ENCODE measurements at places on chromosomes 4 and X.

DNA sequence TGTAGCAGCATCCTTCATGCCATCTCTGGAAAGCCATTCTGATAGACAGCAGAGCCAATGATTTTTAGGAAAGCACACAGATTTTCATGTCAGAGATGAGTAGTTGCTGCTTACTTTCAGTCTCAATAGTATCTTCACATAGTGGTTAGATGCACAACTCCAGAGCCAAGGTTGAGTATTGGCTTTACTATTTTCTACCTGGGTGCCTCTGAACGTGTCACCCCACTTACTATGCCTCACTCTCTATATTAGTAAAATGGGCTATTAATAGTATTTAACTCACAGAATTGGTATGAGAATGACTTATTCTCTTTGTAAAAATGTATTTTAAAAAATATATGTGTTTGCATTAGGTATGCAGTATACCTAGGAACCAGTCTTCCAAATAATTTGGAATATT lies 108.8 kb upstream of the STIM2 start:
- DNase-seq = no peak

DNA sequence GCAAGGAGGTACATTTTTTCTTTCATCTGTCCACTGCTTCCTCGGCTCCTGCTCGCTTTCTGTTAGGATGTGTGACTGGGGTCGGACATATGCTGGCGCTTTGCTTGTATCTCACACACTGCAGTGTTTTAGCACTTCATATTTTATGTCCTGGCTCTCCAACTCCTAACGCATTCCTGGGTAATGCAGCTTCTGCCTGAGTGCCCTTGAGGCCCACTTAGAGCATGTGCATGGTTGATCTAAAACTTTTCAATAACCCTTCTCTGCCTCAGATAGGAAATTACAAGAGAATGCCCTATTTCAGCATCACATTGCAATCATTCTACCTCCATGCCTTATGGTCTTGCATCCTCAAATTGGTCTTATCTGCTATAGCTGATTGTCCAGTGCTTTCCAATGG lies 65.3 kb downstream of the NEIL3 start:
- no peak for DNase-seq

DNA sequence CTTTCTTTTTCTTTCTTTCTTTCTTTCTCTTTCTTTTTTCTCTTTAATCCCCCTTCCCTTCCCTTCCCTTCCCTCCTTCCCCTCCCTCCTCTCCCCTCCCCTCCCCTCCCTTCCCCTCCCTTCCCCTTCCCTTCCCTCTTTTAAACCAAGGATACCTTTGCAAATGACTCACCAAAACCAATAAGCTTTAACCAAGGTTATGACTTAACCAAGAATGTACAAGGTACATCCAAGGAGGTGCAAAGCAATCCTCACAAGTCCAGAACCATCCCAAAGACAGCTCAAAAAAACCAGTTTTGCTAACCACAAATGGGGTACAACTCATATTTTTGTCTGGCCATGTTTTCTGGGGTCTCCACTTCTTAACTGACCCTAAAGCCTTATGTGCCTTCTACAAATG lies 174.7 kb upstream of the PPP1R2C start:
- no peak for DNase-seq

GRCh38 chr4:188107931-188108843 lies 1.2 kb downstream of the TRIML2 start:
- no peak for DNase-seq

DNA sequence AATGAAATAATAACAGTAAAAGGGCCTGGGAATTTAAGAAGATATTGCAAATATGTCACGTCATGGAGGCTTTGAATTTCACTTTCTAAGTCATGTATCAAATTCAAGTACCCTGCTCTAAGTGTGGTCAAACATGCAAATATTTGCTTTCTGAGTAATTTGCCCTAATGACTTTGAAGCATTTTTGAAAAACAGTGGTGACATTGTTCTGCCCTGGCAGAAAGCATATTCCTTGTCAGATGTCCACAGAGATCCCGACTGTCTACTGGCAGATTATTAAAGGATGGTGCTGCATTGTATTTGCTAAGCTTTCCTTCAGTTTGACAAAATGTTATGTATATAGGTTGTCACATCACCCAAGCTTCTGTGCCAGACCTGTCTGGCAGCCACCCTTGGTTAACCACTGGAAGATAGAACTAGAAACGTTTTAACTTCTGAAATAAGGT lies 92.5 kb downstream of the ANK2 start:
- DNase-seq = no peak

DNA sequence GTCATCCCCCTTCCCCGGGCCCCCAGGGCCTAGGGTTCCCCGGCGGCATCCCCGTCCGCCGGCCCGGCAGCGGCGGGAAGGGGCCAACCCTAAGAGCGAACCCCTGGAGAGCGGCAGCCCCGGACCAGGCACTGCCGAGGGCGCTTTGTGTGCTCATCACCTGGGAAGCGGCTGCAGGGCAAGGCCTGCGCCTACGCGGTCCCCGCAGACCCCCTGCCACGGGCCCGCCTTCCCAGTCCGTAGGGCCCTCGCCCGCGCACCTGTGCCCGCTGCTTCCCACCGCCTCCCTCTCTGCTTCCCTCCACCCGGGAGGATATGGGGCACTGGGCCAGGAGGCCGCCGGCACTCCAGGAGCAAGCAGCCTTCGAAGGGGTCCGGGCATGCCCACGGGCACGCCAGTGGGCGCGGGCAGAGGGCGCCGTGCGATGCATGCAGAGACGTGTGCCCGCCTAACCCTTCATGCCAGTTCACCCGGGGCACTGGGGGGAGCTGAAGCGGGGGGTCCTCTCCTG lies 2.6 kb downstream of the FLNA start:
- DNase-seq = no peak

DNA sequence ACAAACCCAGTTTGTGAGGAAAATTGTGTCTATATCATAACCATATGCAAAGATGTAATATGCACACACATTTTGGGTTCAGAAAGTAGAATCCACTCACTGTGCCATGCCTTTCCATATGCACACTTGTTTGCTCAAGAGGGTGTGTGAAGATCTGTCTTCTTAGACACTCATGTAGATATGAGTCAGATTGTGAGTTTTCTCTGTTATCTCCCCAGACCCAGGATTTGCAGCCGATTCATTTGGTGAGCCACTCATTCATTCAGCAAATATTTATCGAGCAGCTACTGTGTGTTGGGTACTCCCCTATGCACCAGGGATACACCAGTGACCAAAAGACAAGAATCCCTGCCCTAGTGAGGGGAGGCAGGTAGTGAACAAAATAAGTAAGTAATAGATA lies 81.5 kb downstream of the CLCN5 start:
- no peak for DNase-seq

GRCh38 chrX:139967300-139967699 lies 2.0 kb upstream of the CXorf66 start:
- DNase-seq = no peak

DNA sequence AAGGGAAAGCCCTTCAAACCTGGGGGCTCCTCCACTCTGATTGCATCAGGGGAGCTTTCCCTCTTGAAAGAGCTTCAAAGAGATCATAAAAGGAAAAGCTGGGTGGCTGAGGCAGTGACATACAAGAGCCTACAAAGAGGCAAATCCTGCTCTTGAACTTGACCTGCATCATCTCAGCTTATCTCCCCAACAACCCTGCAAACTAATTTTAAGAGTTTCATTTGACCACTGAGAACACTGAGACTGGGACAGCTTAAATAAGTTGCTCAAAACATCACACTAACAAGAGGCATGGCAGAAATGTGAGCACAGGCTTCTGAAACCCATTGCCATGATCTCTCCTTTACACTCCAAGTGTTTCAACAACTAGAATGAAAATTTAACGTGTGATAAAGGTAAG lies 101.6 kb upstream of the PPARGC1A start:
- no peak for DNase-seq

DNA sequence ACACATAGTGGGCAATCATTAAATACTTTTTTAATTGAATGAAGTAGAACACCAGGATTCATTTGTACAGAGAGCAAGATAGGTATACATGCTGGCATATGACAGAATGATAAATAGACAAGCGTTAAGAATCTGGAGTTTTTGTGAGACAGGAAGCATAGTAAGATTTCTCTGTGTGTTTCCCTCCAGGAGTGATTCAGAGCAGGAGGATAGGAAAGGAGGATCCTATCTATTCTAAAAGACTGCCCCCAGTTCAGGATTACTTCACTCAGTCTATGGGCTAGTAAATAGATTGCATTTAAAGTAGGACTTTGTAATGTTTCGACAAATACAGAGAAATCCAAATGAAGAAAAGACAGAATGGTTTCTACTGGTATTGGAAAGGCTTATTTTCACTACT lies 423.7 kb downstream of the PDGFC start:
- no peak for DNase-seq

DNA sequence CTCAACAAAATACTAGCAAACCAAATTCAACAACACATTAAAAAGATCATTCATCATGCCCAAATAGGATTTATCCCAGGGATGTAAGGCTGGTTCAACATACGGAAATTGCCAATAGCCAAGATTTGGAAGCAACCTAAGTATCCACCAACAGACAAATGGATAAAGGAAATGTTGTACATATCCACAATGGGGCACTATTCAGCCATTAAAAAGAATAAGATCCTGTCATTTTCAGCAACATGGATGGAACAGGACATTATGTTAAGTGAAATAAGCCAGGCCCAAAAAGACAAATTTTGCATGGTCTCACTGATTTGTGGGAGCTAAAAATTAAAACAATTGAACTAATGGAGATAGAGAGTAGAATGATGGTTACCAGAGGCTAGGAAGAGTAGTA lies 82.0 kb upstream of the FAM241A start:
- no peak for DNase-seq

GRCh38 chr4:144410230-144410783 lies 235.6 kb upstream of the HHIP start:
- DNase-seq = no peak

DNA sequence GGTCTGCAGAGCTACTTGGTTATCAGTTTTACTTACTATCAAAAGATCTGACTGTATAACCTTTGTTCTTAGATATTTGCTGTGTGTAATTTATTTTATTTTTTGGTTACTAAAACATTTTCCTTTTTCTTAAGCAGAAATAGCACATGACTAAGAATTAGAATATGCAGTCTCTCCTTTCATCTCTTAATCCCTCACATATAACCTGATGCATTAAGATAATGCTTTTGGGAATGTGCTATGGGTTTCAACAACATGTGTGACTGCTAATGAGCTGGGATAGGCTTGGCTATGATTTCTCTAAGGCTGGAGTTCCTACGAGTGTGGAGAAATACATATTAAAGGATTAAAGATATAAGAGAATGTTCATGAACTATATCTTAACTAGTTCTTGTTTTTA lies 41.5 kb downstream of the SHROOM3 start:
- no peak for DNase-seq

DNA sequence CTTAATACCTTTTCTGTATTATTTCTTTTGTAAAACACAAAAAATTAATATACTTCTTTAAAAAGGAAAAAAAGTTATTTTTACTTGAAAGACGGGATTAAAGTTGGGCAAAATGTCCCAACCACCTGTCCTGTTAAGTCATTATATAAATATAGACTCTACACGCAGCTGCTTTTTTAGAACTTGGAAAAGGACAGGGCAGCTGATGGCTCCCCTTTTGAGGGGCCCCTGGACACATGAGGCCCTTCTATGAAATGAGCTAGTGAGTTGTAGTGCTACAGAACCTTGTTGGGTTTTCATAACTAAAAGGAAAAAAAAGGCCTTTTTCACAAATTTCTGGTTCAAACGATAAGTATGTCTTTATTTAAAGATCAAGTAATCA lies 600 bp upstream of the BEX2 start:
- no peak for DNase-seq

DNA sequence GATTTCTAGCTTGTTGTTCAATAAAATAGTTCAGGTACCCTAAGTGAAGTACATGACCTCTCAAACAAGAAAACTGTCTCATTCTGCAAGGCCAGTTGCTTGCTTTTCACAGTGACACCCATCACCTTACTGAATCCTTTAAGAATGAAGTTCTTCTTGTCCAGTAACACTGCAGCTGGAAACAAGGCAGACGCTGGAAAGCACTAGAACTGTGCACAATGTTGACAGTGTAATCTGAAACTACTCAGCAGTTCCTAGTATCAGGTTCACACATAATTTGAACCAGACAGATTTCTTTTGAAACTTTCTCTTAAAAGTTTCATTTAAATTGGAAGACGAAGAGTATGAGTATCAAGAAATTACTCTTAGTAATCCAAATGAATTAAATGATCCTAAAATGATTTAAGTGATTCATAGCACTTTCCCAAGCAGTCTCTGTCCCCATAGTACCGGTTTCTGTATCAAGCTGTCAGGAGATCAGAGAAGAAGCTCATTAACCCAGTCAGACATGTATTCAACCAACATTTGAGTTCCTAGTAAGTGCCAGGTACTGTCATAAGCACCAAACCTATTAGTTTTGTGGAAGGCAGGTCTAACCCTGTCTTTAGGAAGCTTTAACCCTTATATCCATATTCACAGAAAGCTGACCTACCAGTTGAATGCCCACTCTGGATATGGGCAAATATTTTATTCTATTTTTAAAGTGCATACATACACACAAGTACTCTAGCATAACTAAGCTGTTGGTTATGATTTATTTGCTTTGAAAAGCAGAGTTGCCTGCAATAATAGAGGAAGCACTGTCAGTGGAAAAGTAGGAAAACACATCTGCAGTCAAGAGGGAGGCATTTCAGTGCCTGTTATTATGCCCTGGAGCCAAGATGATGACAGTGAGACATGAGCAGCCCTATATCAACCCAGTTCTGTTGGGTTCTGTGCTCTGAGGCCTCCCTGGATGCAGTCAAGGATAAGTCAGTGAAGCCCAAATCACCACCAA lies 63.6 kb downstream of the PALLD start:
- DNase-seq = no peak
